Fibroblast of skin of left quadriceps (primary cell): ENCODE measurements at places on chromosomes 5 and 9.

DNA sequence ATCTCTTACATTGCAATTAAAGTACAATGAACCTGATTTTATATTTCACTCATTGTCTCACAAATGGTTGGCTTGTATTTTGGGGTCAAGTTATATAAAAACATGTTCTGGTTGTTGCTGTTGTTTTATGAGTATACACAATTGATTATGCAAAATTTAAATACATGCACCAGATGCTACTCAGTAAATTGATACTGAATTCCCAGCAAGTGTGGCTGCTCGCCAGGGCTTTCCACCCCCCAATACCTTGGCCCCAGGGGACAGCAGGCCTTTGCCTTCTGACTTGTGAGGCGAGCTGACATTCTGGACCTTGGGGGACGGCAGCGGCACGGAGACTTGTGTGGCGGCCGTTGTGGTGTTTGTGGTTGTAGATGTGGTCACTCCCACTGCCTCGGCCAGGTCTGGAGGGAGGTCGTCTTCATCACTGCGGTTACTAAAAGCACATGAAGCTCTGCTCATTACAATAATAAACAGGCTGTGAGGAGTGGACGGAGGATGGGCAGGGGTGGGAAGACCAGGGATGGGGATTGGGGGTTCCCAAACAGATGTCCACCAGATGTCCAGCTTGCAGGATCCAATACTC lies 27.0 kb upstream of the FRRS1L start:
- no peak for DNase-seq

DNA sequence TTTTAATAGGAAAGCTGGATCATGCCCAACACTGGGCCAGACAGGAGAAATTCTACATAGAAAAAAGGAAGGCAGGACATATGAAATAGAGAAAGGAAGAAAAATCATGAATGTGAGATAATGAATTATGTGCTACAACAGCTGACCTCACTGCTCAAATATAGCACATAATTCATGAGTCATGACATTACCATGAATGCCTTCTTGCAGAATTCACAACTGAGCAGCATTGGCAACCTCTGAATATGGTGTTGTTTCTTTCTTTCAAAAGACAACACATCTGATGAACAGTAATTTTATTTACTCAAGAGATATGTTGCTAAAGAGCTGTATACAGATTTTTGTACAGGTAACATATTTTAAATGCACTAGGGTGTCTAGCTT lies 34.4 kb downstream of the APBA1 start:
- DNase-seq: peak; percentile 23

DNA sequence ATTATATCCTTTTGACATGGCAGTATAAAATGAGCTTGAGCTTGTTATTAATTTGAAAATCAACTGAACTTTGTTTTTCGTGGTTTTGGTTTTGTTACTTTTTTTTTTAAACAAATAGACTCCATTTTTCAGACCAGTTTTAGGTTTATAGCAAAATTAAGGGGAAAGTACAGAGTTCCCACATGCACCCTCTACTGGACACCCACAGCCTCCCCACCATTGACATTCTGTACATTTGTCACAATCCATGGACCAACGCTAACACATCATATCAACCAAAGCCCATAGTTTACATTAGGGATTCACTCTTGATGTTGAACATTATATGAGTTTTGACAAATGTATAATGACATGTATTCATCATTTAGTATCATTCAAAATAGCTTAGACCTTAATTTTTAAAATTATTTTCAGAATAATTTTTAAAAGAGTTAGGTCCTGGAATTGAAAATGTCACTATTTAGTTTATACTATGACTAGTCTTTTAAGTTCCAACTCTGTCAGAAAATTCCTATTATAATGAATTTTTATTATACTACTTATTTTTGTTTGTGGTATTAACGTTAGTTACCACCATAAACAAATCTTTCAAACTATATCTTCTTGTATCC lies 35.3 kb upstream of the JMY start:
- DNase-seq: no peak

- DNase-seq: peak; percentile 11
These were observed 14.1 kb upstream of the LRRC19 start for GRCh38 chr9:27019589-27019988.

DNA sequence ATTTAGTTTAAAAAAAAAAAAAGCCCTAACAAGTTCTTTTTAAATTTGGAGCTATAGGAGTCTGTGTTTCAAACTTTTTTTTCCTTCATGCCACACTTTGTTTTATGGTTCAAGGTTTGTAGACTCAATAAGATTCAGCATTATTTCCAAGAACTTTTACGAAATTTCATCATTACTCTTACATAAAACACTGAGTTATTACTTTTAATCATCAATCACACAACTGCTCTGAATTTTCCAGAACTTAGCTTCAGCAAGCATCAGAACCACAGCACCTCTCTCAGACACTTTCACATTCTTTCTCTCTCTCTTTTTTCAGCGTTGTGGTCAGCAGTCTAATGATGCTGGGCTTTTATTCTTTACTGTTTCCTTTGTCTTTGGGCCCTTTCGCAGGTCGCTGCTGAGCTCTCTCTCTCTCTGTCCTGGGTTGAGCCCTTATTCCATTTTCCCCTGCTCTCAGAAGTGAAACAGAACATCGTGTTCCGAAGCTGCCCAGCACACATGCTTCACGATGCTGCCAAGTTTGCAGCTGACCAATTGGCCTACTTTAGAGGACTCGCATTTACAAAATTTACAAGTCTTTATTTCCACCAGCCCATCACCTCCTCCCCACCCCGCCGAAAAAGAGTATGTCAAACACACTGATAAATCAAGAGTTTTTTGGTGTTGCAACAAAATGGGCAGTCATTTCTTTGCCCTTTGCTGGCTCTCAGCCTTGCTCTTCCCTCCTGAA lies 44.6 kb upstream of the PIK3R1 start:
- no peak for DNase-seq

GRCh38 chr9:71990466-71990865 lies 69.9 kb downstream of the C9orf57 start:
- no peak for DNase-seq

DNA sequence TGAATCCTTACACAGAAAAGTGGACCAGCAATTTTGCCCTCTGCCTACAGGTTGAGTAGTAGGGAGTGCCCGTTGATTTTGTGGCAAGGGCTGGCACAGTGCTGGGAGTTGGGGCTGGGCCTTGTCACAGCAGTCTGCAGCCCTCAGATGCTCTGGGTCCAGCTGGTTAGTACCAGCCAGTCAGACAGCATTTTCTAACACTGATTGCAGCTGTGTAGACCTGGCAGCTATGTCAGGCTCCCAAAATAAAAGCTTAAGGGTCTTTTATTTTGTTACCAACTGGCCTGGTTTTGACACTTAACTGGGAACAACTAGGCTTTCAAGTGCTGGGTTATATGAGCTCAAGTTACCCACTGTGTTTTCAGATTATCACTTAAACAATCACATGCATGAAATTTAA lies 57.7 kb downstream of the MAT2B start:
- no peak for DNase-seq

GRCh38 chr9:27353474-27354229 lies 56.7 kb upstream of the EQTN start:
- DNase-seq: no peak

DNA sequence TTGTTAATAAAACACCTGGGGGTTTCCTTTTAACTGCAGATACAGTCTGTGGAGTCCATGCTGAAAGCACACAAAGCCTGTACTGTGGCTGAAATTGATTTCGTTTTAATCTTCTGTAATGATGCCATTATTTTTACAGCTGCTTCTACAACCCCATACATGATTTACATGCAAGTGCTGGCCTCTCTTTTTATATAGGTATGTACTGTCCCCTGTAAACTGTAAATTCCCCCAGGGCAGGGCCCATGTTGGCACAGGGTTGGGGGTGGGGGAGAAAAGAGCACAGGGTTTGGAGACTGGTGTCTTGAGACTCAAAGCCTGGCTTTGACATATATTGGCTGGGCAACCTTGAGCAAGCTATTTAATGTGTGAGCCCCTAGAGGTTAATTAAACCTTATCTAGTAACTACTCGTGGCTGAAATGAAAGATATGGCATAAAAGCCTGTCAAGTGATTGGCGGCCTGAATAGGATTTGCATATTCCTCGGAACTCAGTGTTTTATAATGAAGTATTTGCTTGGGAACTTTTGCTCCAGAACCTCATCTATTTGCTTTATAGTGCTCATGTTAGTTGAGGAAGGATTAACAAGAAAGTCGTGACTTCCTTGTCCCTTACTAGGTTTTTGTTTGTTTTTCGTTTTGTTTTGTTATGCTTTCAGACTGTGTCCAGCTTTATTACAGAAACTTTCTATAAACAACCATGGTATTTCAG lies 34.0 kb downstream of the KLF4 start:
- DNase-seq: no peak

- DNase-seq: no peak
These were observed 333.7 kb downstream of the CWC27 start for GRCh38 chr5:65102371-65102975.

DNA sequence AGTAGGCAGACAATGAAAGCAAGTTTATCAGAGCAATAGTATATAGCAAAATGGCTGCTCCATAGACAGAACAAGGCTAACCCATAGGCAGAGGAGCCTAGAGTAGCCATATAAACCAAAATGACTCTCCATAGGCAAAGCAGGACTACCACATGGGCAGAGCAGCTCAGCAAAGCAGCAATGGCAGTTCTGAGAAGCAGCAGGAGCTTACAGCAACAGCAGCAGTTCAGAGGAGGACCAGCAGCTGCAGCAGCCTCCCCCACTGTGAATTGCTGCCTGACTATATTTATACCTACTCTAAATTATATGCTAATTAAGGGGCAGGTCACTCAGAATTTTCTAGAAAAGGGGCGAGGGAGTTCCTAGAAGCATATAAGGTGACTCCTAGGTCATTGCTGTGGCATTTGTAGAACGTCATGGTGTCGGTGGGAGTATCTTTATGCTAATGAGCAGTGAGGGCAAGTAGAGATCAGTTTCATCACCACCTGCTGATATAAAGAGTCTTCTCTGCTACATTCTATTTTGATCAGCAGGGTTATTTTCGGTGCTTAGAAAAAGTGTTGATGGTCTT lies 1115.5 kb downstream of the DTWD2 start:
- no peak for DNase-seq

DNA sequence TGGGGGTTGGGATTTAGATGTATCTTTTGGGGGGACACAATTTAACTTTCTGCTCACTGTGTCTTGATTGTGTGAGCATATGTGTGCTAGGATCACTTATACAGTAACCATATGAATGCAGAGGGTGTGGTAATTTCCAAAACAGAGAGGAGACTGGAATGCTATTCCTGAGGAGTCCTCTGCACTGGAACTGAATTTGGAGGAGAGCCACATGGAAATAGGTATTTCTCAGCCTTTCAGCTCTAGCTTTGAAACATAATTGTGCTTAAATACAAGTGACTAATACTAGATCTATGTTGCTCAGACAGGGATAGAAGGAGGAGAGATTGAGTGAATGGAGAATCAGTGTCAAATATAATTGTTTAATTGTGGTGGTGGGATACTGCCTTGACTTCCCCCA lies 45.5 kb downstream of the FOCAD start:
- no peak for DNase-seq

DNA sequence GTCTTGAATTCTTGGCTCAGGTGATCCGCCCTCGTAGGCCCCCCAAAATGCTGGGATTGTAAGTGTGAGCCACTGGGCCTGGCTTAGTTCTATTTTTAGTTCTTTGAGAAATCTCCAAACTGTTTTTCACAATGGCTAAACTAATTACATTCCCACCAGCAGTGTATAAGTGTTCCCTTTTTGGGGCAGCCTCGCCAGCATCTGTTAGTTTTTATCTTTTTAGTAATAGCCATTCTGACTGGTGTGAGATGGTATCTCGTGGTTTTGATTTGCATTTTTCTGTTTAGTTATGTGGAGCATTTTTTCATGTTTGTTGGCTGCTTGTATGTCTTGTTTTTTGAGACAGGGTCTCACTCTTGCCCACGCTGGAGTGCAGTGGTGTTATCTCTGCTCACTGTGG lies 28.2 kb downstream of the CNOT6 start:
- peak; percentile 34 for DNase-seq

GRCh38 chr5:37751227-37751626 lies 88.6 kb downstream of the GDNF start:
- no peak for DNase-seq

DNA sequence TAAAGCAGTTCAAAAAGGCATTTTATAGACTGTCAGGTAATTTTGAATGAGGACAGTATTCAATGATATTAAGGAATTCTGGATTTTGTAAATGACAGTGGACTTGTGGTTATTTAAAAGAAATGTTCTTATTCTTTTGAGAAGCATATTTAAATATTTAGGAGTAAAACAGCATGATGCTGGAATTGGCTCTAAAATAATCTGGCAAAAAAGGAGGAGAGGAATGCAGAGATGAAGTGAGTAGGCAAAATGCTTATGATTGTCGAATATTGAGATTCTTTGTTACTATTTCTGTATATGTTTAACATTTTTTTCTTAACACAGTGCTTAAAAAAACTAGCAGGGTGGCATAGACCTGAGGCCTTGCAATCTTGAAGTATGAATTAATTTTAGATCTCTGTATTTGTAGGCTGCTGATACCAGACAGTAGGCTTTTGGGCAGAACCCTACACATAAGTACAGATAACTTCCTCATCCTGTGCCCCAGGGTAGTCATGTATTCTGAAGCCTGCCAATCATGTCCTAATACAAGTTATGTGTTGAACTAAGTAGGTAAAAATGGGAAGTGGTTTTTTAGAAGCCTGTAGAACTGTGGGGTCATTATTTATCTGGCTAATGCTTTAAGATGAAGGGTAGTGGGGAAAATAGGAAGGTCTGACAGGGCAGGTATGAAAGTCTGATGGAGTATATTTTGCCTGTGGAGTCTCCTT lies 9.4 kb downstream of the CD180 start:
- no peak for DNase-seq
